Activated T-helper 1 cell treated with anti-CD3 and anti-CD28 coated beads, Interleukin-12 subunit alpha, Interleukin-12 subunit beta, Interleukin-2, Interleukin-4 antibody, amounts not matched to agents 30 ng/mL and 10 ng/mL and 1 ng/mL, durations not matched to agents 14 hours and 24 hours and 36 hours (primary cell): ENCODE measurements at places on chromosomes 5 and 9. TPM values are rescaled to one million over a fixed set of nuclear protein-coding genes. Genes with fewer than 3 reads are reported as not detected.

GRCh38 chr5:9479361-9479760 is 66.5 kb downstream of the SEMA5A start:
- no peak for DNase-seq

DNA sequence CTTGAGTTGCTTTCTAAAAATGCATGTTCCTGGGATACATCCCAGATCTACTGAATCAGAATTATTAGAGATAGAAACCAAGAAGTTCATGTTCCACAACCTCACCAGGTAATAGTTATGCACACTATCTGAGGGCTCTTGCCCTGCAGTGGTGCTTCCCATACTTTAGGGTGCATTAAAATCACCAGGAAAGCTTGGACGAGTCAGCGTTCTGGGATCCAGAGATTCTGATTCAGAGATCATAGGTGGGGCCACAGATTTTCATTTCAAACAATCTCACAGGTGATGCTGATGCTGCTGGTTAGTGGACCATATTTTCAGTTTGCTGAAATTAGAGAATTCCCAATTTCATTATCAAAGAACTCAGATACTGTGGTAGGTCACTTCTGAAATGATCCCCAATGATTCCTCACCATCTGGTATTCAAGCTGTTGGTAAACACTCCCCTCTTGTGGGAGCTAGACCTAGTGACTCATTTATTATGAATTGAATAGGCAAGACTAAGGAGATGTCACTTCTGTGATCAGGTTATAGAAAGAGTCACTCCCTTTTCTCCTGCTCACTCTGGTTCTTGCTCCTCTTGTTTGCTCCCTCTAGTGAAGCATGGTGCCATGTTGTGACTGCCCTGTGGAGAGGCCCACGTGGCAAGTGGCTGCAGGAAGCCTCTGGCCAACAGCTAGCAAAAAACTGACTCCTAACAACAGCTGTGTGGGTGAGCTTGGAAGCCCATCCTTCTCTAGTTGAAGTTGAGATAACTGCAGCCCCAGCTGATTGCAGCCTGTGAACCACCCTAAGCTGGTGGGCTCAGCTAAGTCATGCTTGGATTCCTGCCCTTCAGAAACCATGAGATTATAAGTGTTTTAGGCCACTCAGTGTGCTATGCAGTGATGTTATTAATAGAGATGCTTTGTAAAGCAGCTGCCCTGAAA is 59.8 kb downstream of the SH3TC2 start:
- no peak for DNase-seq

SRA1 gene
- total RNA-seq = 55.6 and 59.2 TPM in 2 replicates

DNA sequence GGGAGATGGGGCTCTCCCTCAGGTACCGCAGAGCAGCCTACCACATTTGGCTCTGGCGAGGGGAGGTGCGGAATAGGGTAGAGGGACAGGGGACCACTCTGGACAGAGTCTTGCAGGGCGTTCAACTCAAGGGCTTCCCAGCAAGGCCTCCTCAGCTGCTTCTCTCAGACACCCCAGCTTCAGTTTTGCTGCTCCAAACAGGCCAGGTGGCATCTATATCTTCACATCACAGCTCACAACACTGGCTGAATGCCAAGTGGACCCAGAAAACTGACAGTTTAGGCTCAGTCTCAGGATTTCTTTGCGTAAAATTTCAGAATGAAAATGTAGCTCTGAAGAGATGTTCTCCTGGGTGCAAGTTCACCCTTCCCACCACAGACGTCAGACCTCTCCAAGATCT is 592.6 kb upstream of the ADAMTS16 start:
- no peak for DNase-seq

DNA sequence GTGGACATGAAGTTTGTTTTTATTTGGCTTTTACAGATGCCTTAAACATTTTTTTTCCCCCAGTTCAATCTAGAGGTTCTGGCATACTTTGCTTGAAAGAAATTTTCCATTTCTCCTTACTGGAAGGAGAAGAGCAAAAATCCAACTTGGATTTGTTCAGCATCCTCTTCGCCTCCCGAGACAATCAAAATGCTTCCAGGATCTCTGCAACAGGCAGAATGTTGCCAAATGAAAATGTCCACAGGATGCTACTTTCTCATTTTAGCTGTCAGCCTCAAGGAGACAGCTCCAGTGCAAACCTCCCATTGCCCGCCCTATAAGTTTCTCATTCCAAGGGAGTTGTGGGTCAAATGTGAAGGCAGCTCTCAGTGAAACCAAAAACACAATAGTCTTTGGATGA is 1972.1 kb downstream of the MAT2B start:
- no peak for DNase-seq

GRCh38 chr9:28502189-28502588 is 928.9 kb upstream of the C9orf72 start:
- DNase-seq = no peak

- no peak for DNase-seq
These were observed 7.4 kb downstream of the HNRNPH1 start for GRCh38 chr5:179616002-179616594.

- DNase-seq = no peak
These were observed 96.2 kb downstream of the KCNT1 start for GRCh38 chr9:135798263-135798585.

SLC6A3 gene
- not detected in 2 replicates for total RNA-seq

DNA sequence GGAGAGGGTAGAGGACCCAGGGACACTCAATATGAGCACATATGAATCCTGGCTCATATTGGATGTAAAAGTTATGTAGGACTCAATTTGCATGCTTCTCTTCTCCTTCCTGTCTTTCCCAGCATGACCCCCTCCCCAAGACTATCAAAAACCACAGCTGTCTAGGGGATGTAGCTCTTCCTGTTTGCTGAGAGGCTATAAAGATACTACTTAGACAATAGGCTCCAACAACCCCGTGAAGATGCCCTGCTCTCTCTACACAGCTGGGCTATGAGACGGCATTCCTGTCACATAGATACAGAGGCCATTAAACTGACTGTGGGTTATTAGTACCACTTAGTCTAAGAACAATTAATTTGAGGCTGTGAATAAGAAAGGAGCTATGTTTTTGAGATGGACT is 56.5 kb upstream of the PCSK1 start:
- no peak for DNase-seq

FCN2 gene
- not detected in 2 replicates for total RNA-seq

STING1 gene
- total RNA-seq = 213 and 226 TPM in 2 replicates

PLAC8L1 gene
- total RNA-seq = 0.37 and 0.99 TPM in 2 replicates

DNA sequence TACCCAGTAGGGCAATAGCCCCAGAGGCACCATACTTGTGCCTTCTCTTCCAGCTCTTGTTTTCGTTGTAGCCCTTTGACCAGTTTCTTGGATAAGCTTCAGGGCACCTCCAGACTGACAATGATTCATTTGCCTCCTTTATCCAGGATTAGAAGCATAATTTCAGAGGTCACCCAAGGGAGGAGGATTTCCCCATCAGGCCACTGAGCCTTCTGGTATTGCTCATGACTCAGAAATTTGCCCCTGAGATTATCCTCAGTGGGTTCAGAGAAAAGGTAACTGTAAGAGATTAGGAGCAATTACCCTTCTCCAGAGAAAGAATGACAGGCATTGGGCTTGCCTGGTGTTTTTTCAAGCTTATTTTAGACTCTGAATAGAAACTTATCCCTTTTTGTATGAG is 147.9 kb downstream of the MSX2 start:
- DNase-seq = no peak

GRCh38 chr5:1724822-1725602 is 74.6 kb downstream of the MRPL36 start:
- no peak for DNase-seq

SEMA4D gene
- 388 and 411 TPM in 2 replicates for total RNA-seq

GRCh38 chr9:24449976-24450375 is 95.7 kb downstream of the IZUMO3 start:
- no peak for DNase-seq

DNA sequence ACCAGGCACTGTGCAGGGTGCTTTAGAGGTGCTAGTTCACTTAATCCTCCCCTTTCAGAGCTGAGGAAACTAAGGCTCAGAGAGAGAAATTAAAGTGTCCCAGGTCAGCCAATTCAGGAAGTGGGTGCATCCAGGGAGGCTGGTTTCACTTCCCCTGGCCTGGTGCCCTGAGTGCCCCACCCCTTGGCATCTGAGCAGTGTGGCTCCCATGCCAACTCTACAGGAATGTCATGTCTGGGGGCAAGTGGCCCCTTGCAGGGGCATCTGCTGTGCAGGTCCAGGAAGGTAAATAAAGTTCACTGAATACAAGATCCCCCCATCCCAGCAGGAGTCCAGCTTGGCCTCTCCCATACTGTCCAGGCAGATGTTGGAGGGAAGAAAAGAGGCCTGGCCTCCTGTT is 4.4 kb upstream of the N4BP3 start:
- DNase-seq = no peak

ABITRAM gene
- total RNA-seq = 14.7 and 14.8 TPM in 2 replicates

FAM78A gene
- 52.8 and 54.3 TPM in 2 replicates for total RNA-seq

GRCh38 chr5:37696190-37697021 is 143.4 kb downstream of the GDNF start:
- DNase-seq = no peak

GRCh38 chr5:166618526-166618925 is 1672.9 kb upstream of the WWC1 start:
- no peak for DNase-seq

- DNase-seq = no peak
These were observed 8.9 kb downstream of the PPP1R26 start for GRCh38 chr9:135488527-135488926.

SLC44A1 gene
- total RNA-seq = 3.7 and 3.8 TPM in 2 replicates

DNA sequence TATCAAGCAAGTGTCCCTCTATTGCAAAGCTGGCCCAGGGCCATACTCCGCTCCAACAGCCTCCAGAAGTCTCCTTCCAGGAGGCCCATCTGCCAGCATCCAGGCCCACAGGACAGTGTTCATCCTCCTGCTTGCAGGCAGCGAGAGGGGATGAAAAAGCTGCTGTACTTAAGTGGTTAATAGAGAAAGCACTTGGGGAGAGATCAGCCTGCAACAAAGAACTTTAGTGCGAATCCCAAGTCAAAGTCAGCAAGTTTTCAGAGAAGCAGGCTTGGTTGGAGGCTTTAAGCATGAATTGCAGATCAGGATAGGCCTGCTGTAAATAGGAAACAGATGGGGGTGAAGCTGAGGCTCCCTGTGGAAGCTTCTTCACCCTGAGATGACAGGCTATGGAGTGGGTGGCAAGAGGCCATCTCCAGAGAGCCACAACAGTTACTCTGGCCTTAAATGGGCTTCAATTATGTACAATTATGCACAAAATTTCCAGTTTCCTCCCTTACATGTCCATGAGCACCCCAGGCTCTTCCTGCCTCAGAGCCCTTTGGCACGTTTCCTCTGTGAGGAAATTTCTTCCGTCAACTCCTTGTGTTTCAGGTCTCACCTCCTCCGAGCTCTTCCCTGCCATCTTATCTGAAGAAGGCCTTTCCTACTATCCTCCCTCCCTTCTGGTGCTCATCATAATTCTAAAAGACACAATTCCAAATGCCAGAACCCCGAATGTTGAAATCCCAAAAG is 98.0 kb upstream of the NR3C1 start:
- no peak for DNase-seq

SLC6A7 gene
- not detected in 2 replicates for total RNA-seq

CD74 gene
- total RNA-seq = 440 and 444 TPM in 2 replicates

CDHR2 gene
- total RNA-seq = 0.08 and 0.42 TPM in 2 replicates

- no peak for DNase-seq
These were observed 4.5 kb downstream of the TJP2 start for GRCh38 chr9:69178583-69179011.

- peak; percentile 6 for DNase-seq
These were observed 131.9 kb downstream of the UGCG start for GRCh38 chr9:112028242-112029221.

DNA sequence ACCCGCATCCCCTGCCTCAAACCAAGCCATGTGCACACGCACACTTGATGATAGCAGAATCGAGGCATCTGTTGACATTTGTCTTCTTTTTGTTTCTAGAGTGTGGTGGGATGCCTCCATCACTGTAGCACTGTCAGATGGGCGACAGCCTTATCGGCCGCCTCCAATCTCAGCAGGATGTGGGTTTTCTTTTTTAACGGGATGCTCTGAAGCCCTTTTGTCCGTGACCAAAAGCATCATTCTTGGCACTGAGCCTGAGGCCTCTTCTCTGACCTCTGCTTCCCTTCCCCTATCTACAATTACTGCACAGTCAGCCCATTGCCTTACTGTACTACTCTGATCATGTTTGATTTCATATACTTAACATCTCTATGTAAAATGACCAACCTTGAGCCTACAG is 78.3 kb downstream of the LMNB1 start:
- DNase-seq = no peak

SLC34A3 gene
- total RNA-seq = not detected in 2 replicates

- no peak for DNase-seq
These were observed 1455.1 kb upstream of the CDH9 start for GRCh38 chr5:28493456-28493855.

CAVIN4 gene
- 0.10 TPM in 1 of 2 replicates, not detected in the other for total RNA-seq

- no peak for DNase-seq
These were observed 1.5 kb downstream of the FAM170A start for GRCh38 chr5:119630752-119631440.

GKAP1 gene
- total RNA-seq = 1.5 TPM in 2 replicates

DNA sequence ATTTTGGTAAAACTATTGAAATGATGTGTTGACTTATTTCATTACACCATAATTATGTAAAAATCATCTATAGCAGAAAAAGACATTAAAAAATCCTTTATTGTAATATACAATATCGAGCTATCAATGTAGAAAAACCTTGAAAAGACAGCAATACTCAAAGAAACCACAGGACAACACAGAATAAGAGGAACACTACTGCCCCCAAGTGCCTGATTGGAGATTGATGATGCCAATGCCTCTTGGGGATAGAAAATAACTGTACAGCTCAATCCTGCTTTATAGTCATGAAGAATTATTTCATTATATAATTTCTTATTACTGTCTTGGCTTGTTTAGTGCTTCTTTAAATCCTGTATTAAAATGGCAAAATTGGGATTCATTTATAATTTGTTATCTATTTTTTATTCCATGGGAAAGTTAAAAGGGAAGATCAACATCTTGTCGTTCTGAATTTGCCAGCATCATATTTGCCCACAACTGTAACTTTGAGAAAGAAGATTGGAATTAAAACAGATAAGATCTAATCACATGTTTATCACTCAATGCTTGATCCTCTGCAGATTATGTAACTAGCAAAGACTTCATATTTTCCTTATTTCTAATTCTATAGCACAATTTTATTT is 337.5 kb downstream of the CDH9 start:
- DNase-seq = no peak

DNA sequence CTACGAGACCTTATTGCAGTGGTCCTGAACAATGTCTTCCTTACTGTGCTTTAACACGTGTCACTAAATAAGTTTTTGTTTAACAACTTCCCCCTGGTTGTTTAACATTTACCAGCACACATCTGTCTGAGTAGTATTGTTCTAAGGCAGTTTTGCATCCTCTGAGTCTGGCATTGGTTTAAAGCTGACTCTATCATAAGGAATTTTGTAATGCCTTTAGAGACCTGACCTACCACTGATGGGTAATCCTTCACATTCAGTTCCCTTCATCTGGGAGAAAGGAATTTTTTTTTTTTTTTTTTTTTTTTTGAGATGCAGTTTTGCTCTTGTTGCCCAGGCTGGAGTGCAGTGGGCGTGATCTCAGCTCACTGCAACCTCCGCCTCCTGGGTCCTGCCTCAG is 20.0 kb upstream of the PCAT7 start:
- no peak for DNase-seq

GRCh38 chr5:368183-369084 is 46.9 kb downstream of the AHRR start:
- no peak for DNase-seq

SEMA6A gene
- 0.23 and 0.39 TPM in 2 replicates for total RNA-seq

GRCh38 chr5:57495285-57496086 is 12.9 kb upstream of the ACTBL2 start:
- DNase-seq = no peak

GRCh38 chr9:98612061-98612752 is 96.5 kb downstream of the GABBR2 start:
- no peak for DNase-seq
